ENCODE measurements at places on chromosomes 16 and 17.
A peak's percentile ranks its signal among the peaks of the same experiment; 100 is the strongest.

GRCh38 chr17:61161615-61162134 is 238.0 kb upstream of the TBX2 start:
- no peak for DNase-seq

GRCh38 chr16:64700628-64701027 is 421.2 kb downstream of the CDH11 start:
- DNase-seq, result no peak

DNA sequence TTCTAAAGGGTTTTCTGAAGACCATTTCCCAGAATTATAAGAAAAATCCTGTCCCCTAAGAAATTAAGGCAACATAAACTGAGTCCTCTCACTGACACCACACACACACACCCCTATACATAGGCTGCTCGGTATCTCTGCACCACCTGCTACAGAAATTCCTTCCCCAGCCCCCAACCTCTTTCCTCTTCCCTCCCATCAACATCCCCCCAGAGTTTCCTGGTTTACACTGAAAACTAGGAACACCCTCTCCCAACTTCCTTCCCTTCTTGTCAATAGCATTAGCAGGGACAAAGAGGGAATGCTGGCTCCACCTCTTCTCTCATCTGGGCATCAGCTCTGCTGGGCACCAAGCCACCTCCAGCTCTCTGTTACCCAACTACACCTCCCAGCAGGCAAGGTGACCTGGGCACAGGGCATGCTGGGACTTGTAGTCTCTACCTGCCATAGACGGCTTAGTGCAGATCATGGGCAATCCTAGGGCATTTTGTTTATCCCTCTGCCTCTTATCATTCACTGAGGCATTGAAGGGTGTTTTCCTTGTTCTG is 15.7 kb downstream of the CAVIN1 start:
- peak; percentile 61 for DNase-seq

GRCh38 chr17:43411749-43412148 is 13.0 kb downstream of the ARL4D start:
- DNase-seq, result no peak

- DNase-seq, result no peak
These were observed 22.1 kb downstream of the FCSK start for GRCh38 chr16:70476272-70477020.

DNA sequence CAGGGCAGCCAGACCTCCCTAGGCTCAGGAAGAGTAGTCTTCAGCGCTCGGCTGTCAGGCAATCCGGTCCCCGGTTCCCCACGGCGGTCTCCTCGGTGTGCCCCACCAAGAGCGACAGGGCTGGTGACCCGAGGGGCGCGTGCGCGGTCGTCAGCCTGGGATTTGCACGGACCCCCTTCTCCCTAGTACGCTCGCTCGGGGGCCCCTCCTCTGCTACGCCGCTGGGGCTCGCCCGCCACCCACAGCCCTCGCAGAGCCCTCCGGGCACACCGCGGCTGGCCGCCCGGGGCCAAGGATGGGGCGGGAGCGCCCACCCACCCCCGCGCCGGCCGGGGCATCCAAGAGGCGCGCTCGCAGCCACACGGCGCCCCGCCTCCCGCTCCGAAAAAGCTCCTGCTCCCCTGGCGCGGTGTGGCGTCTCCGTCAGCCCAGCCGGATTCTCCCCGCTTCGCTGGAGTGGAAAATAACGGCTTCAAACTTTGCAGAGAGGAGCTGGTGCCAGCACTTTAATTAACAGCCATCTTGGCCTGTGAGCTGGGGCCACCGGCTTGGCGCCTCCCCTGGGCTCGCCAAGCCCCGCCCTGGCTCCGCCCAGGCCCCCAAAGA is 2.1 kb upstream of the C1QL1 start:
- no peak for DNase-seq

DNA sequence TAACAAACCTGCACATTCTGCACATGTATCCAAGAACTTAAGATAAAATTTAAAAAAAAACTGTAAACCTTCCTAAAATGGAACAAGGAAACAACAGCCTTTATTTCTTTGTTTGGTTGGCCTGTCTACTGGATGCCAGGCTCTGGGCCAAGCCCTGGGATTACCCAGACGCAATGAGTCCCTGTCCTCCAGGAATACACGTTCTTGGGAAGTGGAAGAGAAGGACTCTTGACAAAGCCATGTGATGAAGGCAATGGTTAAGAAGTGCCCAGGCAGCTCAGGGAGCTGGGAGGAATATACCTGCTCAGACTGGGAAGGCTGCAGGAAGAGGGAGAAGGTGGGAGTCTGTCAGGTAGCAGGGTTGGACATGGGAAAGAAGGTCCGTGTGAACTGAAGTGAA is 115.4 kb downstream of the AXIN2 start:
- DNase-seq, result no peak

DNA sequence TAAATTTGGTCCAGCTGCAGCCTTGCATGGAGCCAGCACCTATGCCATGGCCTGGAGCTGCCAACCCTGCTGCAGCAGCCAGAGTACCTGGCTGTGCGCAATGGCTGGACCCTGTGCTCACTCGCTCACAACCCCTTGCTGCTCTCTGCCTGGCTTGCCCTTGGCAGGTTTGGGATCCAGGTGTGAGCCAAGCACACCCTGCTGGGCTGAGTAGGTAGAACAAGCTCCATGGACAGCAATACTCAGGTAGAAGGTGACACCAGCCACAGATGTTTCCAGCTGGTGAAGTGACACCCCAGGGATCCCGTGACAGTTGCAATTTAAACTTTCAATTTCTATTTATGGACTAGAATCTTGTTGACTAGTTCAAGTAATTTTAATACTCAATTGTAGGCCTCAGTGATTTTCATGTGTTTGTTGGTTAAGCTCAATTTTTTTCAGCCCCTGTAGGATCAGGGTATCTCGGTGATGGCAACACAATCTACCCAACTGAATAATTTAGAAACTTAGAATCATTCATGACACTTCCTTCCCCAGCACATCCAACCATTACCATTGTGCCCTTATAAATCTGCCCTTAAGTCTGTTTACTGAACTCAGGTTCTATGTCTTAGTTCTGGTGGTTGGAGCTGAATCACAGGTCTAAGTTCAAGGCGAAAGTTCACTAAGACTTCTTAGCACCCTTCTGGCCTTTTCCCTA is 480.0 kb downstream of the PMP22 start:
- DNase-seq, result peak; percentile 38

- no peak for DNase-seq
These were observed 212.7 kb downstream of the CPPED1 start for GRCh38 chr16:12590963-12591362.

GRCh38 chr16:88130681-88131080 is 179.4 kb downstream of the BANP start:
- no peak for DNase-seq

DNA sequence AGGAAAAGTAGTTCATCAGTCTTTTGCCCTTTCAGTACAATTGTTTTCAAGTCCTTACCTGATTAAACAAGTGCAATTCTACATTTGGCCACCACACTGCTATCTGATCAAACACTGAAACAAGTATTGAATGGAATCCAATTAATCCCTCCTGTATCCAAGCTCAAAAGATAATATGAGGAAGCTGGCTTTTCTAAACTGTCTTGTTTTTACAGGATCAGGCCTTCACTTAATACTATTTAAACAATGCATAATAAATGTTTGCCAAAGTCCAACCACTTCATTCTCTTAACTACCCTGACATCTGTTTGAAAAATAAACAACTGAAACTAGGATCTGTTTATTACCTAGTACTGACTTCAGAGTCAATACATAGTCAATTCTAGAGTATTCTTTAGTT is 131.6 kb downstream of the MRTFB start:
- no peak for DNase-seq

DNA sequence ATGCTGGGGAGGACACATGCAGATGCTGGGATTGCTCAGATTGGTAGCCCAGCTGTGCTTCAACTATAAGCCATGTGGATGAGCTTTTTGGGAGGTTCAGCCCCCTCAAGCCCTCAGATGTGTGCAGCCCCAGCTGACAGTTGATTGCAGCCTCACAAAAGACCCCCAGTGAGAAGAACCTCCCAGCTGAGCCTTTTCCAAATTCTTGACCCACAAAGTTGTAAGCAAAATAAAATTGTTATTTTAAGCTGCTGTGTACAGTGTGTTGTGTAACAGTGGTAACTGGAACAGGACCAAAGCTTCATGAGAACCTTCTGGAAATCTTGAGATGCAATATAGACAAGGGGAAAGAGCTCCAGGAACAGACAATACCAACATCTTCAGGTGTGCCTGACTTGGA is 156.8 kb upstream of the IRX3 start:
- no peak for DNase-seq

GRCh38 chr16:85641776-85642176 is 28.7 kb downstream of the GSE1 start:
- DNase-seq, result no peak

DNA sequence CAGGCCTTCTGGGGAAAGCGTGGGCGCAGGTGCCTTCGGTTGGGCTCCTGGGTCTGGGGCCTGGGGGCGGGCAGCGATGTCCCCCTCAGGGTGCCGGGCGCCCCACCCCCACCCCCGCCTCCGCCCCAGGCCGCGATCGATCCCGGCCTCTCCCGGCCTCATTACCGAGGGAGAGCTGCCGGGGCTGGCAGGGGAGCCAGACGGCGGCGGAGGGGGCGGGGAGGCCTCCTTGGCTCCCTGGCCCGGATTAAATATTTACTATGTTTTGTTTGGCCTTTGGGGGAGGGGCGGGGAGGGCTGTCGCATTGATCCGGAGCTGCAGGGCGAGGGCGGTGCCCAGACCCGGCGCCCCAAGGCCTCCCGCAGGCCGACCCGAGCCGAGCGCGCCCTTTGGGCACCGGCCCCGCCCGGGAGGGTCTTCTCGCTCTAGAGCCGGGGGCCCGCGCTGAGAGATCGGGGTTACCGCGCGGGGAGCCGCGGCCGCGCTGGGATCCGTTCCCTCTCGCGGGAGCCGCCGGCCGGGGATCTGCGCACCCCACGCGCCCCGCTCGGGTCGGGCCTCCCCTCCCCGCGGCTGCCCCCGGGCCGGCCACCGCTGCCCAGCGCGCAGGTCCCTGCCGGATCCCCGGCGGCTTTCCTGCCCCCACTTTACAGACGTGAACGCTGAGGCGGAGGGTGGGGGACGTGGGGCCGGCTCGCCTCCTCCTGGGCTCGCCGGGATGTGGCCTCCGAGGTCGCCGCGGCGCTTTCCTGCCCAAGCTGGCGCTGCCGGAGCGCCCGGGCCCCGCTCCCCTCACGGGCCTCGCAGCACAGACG is 27.0 kb downstream of the RTN4RL1 start:
- no peak for DNase-seq

DNA sequence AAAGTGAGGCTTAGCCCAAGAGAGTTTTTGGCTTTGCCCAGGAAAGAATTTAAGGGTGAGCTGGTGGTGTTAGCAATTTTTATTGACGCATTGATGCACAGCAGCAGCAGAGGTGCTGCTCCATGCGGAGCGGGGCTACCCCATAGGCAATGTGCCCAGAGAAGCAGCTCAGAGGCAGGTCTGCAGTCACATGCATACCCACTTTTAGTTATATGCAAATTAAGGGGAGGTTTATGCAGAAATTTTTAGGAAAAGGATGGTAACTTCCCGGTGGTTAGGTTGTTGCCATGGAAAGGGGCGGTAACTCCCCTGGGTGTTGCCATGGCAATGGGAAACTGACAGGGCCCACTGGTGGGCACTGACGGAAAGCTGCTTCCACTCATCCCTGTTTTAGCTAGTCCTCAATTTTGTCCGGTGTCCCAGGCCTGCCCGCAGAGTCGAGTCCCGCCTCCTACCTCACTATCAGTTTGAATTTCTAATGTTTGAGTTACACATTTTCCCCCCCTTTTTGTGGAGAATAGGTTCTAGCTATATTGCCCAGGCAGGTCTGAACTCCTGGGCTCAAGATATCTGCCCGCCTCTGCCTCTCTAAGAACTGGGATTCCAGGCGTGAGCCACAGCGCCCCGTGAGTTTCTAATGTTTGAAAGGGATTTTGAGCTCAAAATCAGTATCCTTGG is 10.4 kb upstream of the GJD3 start:
- no peak for DNase-seq

DNA sequence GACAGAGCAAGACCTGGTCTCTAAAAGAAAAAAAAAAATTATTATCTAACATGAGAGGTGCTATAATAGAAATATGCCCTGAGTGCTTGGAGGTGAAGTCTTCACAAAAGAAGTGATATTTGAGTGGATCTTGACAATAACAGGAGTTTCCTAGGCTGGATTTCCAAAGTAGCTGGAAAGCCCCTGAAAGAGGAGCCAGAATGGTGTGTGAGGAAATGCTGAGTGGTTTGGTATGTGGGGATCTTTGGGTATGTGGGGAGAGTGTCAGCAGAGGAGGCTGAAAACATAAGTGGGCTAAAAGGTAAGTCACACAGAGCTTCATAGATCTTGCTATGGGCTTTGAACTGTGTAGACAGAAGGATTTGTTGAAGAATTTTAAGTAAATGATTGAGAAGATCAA is 100.1 kb downstream of the YPEL2 start:
- no peak for DNase-seq

DNA sequence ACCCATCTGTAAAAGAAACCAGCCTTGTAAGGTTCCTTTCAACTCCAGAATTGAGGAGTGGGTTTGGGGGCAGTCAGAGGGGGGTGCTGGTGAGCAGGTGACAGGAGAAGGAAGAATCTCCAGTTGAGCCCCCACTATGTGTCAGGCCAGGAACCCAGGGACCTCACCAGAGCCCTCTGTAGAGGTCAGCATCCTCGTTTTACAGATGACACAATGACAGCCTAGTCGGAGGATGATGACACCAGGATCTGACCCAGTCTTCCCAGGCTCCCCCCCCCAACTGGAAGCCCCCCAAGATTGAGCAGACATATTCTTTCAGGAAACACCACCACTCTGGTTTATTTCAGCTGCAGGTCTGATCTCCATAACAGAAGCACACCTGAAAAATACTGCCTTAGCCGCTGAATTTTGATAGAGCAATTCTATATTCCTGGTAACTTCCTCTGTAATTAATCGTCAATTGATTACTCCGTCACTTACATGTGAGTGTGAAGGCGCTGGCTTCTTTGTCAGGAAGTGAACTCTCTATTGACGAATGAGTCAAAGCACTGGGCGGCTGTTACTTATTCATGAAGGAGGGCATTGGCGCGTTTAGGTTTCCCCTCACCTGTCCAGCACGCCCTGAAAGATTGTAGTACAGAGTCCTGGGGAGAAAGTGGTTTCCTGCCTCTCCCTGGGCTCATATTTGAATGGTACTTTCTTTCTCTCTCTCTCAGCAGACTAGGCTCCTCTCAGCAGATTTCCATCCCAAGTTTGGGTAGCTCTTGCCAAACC is 21.2 kb downstream of the SOCS3 start:
- no peak for DNase-seq

- DNase-seq, result no peak
These were observed 6.0 kb downstream of the CAPNS2 start for GRCh38 chr16:55572439-55572838.

DNA sequence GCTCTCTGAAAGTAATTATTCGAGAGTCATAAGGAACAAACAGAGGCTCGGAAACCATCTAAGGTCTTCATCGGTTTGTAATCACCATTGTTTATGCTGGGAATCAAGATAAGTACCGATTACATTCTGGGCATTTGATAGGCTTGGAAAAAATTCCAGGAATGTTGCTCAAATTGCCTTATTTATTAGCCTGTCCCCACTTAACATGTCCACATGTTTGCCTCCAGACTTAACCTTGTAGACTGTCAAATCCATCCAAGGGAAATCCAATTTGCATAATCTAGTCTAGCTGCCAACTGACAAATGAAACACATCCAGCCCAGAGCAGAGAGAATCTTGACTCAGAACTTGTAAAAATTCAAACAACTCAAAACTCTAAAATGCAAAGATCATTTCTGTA is 51.3 kb upstream of the TMC5 start:
- no peak for DNase-seq

- DNase-seq, result no peak
These were observed 33.6 kb downstream of the SEC14L5 start for GRCh38 chr16:4991754-4992153.
